Activated naive CD4-positive, alpha-beta T cell (primary cell): ENCODE measurements at places on chromosomes 6 and 20.

DNA sequence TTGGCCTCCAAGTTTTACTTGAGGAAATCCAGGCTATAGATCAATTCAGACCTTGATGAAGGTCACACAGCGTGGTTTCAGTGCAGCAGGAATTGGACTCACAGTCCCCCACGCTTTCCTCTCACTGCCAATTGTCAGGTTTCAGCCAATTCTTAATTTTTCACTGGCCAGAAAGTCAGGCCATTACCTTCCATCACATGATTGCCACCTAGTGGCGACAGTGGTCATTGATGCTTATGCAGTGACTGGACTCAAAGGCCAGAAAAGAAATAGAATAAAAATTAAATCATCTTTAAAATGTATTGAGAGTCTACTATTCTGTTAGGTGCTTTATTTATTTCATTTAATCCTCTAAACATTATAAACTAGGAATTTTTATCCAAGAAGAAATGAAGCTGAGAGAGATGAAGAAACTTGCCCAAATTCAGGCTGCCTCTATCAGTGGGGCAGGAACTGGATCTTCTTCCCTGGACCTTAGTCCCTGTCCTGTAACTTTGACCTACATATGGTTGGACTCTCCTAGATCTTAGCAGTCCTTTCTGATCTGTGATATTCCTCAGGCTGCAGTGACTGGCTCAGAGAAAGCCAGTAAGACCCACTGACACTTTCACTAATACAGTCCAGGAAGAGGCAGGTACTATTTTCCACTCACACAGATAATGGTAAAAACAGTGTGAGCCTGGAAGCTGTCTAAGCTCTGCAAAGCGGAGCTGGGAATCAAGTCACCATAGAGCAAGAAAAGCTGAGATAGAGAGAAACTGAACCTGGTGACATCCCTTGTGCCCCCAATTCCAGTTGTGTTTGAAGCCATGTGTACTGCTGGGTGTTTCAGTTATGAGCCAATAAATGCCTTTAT, 133.3 kb downstream of the ELOVL4 start:
- DNase-seq = peak; percentile 39

GRCh38 chr6:48994811-48995210, 468.2 kb downstream of the MMUT start:
- DNase-seq = no peak

DNA sequence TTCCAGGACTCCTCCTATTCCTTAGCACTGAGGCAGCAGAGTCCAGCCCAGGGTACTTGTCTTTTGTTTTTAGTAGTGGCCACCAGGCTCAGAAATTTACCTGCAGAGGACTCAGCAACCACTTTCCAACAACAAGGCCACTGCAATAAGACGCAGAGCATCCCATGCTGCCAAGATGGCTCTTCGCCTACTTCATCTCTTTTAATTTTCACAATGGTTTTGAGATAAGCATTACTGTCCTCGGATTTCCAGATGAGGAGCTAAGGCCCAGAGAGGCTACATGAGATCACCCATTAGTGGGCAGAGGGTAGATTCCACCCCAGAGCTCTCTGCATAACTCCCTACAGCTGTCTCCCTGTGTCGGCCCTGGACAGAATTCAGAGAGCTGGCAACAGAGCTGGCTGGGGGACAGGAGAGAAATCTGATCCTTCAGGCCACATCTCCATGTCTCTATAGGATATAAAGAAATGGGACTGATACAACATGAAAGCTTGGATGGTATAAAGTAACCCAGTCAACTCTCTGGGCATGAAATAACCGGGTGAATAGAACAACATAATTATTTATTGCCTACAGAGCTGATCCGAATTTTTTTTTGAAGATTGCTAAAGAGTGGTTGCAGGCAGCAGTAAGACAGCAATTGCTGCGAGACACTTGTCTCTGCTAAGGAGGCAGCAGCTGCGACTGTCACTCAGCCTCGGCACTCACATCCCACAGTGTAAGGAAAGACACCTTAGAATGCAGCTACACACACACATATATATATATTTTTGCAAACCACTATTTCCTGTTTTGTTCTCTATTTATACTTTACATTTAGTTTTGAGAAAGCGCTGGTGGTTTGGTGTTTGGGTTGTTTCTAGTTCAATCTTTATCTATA, 37.2 kb downstream of the SCML4 start:
- DNase-seq = peak; percentile 19

DNA sequence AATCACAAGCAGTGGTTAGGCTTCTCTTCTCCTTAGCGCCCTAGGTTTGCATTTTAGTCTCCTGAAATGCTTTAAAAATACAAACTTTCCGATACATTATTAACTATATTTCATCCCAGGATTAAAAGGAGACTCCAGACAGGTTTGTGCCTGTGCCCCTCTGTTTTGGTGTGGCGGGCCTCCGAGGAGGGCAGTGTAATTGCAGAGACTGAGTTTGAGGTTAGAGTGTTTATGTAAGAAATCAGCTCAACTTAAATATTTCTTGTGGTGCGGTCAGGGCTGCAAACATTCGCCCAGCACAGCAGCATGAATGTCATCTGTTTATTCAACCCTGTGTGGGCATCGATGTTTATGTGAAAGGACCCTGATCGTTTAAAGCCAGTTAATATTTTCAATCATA, 130.4 kb upstream of the AKAP12 start:
- no peak for DNase-seq

DNA sequence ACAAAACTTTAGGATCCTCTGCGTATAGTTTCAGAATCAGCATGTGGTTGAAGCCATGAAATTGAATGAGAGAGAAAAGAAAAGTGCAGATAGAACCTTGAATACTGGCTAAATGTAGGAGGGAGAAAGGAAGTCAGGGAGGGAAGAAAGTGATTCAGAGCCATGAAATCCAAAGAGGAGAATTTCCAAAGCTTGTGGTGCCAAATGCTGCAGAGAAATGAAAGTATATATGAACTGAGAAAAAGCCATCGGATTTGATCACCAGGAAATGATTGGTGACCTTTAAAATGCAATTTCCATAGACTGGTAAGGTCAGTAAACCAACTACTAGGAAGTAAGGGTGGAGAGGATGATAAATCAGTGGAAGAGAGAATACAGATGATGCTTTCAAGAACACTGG, 142.3 kb downstream of the TFAP2A start:
- no peak for DNase-seq

DNA sequence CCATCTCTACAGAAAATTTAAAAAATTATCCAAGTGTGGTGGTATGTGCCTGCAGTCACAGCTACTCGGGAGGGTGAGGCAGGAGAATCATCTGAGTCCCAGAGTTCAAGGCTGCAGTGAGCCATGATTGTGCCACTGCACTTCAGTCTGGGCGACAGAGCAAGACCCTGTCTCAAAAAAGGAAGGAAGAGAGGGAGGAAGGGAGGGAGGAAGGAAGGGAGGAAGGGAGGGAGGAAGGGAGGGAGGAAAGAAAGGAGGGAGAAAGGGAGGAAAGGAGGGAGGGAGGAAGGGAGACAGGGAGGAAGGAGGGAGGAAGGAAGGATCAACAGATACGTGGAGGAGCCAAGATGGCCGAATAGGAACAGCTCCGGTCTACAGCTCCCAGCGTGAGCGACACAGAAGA, 90.1 kb downstream of the ZNF217 start:
- DNase-seq = no peak

DNA sequence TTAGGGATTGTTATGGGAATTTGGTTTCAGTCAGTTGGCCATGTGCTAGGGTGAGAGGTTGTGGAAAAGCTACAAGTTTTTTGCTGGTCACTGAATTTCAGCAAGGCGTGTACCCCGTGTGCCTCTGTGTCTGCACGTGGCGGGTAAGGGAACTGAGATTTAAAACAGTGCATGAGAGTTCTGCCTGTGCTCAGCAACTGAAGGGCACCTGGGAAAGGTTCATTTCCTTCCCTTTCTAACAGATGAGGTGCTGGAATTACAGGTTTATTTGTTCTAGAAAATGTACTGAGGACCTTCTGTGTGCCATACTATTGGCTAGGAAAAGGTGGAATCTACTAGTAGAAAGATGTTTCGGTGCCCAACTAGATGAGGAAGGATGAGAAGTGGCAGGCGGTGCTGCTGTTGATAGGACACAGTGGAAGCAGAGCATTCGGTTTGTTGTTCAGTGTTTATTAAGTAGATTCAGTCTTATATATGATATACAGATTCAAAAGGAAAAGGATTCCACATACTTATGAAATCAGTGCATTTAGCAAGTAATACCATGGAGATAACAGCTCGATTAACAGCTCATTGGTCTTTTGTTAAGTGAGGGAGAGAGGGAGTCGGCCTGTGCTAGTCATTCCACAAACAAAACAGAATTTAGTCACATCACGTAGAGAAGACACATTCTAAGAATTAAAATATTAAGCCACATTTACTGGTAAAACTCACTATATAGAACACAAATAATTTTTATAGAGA, 84.7 kb downstream of the ASXL1 start:
- no peak for DNase-seq

DNA sequence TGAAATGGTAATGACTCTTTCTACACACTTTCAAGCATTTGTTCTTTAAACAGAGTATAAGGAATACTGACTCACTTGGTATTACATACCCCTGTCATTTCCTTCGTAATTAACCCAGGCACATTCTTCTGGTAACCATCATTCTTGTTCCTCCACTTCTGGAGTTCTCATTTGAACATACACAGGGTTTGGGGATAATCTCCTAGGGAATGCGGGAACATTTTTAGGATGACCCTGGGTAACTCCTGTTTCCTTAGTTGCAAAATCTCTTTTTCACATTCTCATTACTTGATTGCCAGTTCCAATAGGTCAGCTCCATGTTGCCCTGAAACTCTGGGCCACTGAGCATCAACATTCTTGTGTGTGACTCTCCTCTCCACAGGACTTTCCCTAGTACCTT, 51.5 kb upstream of the E2F3 start:
- no peak for DNase-seq

DNA sequence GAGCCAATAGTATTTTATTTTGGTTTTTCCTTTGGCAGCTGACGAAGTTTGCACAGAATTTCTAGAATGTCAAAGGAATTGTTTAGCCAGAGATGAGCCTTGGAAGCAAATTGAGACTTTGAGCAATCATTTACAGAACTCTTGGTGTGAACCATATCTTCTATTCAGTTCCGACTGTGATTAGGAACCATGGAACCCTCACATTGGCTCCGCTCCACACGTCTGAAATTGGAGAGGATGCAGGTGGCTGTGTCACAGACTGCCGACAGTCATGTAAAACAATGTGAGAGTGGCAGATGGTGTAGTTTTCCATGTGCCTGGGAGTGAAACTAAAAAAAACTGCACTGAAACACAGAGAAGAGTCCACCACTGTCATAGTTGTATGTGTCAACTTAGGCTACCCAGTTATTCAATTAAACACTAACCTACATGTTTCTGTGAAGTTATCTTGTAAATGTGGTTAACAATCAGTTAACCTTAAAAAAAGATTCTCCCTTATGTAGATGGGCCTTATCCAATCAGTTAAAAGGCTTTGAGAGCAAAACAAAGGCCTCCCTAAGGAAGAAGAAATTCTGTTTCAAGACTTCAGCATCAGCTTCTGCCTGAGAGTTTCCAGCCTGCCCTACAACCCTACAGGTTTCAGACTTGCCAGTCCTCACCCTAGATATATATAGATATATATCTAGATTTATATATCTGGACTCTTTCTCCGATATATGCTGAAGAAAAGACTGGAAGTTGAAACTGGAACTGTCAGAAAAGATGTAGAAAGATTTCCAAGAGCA, 3.3 kb upstream of the HMGN4 start:
- no peak for DNase-seq

GRCh38 chr6:131451321-131452144, 121.5 kb upstream of the ARG1 start:
- no peak for DNase-seq

- no peak for DNase-seq
Measured at GRCh38 chr20:6718662-6719368, 48.7 kb upstream of the BMP2 start.

GRCh38 chr6:26064619-26065257, 22.5 kb upstream of the HFE start:
- DNase-seq = no peak

- no peak for DNase-seq
Measured at GRCh38 chr20:35942243-35942642, 12.1 kb downstream of the SCAND1 start.

DNA sequence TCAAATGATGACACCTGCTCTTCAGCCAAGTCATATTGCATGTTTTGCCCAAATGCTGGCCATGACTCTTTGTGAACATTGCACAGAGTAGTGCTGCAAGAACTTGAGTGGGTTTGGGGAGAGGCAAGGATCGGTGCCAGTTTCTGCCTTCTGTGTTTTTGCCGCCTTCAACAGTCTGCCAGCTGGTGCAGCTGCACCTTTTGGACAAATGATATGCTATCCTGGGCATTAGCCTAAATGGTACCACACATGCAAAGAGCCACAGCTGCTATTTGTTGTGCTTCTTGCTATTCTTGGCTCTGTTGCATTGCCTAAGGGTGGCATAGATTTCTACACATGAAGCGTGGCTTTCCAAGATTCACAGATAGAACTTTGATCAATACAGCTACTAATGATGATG, 189.0 kb upstream of the CCN2 start:
- no peak for DNase-seq

DNA sequence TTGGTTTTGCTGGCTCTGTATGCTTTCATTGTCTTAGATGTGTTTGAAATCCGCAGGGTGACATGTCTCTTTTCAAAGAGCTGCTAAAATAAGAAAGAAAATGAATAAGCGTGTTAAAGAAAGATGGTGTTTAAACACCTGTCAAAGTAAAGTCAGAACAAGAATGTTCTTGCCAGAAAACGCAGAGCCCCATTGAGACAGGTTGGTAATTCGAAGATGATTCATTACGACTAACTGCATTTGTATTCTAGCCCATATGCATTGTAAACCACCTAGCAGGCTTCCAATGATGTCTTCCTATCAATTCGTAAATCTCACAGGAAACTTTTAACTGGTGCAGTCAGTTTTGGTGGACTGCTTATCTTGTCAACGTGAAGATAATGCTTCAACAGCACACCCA, 16.8 kb downstream of the PHACTR2 start:
- no peak for DNase-seq

DNA sequence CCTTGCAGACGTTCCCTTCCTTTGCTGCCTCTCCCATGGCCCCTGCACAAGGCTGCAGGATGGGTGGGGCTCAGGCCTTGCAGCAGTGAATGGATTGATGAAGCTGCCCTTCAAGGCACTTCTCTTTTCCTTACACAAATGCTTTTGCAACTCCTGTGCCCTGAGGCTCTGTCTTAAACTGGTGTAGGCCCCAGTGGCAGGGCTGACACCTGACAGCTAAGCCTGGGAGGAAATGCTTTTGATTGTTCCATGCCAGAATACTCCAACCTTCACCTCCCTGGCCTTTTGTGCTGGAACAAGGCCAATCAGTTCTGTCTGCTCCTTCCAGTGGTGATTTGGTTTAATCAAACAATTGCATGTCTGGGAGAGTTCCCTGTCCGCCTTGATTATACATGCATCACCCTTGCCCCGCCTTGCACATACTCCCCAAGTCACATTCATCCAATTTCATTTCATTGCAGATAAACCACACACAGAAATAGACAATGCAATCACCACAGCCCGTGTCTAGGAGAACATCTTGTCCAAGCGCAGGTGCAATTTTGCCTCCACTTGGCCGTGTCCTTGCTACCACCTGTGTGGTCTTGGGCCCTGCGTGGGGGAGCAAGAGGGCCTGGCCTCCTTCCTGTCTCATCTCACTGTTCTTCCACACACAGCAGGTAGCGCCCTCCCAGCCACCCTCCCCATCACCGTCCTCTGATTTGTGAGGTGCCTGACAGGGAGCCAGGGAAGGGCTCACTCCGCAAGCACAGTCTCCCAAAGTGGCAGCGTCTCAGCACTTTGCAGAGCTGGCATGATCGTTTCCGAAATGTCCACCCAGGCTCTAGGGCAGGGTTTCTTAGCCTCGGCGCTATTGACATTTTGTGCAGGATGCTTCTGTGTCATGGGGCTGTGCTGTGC, 120.4 kb downstream of the CDH26 start:
- DNase-seq = no peak

- no peak for DNase-seq
Measured at GRCh38 chr6:163620670-163621330, 206.3 kb downstream of the QKI start.
